ENCODE measurements at places on chromosomes 16 and 17. TPM values are rescaled to one million over a fixed set of nuclear protein-coding genes. Genes with fewer than 3 reads are reported as not detected.

DNA sequence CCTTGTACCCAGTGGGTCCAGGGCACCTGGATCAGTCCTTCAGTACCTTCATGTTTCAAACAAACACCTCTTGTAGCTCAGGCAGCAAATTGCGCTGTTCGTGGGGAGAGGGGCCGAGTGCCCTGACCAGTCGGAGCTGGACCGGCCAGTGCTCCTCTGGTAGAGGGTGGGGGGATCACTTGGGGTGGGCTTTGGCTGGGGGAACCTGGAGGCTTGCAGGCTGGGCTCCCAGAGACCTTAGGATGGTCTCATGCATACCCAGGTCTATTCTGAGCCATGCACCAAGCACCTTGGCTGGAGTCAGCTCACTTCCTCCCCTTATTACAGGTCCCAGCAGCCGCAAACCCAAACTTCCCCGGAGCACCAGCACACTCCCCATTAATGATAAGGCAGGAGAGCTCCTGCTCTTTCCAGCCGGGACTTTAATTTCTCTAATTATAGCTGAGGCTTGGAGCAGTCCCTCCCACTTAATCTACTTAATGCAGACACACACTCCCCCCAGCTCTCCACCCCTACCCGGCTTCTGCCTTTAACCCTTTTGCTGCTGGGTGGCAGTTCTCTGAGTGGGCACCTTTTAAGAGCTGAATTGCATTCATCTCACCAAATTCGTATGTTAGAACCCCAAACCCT, 26.3 kb upstream of the MGAT5B start:
- no peak for DNase-seq

DNA sequence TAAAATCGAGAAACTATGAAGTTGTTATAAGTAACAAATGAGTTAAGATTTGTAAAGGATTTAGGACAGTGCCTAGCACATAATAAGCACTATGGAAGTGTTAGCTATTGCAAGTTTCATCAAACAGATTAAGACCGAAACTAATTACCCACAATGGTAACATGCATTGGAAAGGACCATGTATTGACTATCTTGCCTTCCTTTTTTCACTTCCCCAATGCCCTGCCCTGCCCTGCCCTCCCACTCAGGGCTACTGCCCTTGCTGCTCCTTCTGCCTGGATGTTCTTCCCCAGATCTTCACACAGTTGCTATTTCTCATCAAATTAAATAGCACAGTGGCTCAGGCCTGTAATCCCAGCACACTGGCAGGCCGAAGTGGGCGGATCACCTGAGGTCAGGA, 202.1 kb upstream of the PSMD7 start:
- no peak for DNase-seq

- no peak for DNase-seq
Measured at GRCh38 chr17:44315760-44316731, 7.6 kb downstream of the RUNDC3A start.

GRCh38 chr17:46202424-46202823, 9.2 kb upstream of the KANSL1 start:
- no peak for DNase-seq

GRCh38 chr16:67883872-67884261, 818 bp upstream of the NRN1L start:
- DNase-seq: no peak

DNA sequence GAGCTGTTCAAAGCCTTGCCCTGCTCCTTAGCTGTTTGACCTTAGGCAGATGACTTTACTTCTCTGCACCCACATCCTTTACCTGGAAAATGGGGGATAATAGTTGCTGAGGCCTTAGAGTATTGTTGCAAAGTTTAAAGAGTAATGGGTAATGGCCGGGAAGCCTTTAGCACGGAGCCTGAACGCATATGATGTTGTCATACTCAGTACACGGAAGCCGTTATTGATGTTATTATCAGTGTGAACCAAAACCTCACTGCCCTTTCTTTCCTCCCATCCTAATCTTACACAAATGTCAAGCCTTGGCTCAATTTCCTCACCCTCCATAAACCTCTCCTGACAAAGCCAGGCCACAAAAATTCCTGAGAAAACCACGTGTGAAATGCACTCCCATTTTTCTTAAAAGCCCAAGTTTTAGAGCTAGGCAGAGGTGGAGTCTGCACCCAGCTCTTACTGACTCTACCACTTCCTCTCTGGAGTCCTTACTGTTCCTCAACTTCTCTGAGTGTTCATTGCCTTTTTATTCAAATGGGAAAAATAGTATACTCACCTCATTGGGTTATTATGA, 67.3 kb upstream of the CACNG3 start:
- DNase-seq: no peak

DNA sequence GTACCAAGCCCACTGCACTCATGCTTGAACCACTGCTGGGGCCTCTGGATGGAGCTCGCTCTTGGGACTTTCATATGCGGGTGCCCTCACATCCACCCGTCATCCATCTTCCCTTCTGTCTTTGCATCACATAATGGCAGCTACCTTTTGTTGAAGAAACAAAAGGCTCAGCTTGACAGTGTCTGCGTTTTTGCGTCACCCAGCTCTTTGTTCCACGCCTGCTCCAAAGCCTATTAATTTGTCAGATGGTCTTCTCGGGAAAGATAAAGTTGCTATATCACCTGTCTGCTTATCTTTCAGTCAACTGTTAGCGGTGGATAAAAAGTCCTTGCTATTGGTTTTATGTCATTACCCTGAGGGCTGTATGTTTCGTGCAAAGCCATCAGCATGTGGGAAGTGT, 18.1 kb upstream of the BCO1 start:
- no peak for DNase-seq

DNA sequence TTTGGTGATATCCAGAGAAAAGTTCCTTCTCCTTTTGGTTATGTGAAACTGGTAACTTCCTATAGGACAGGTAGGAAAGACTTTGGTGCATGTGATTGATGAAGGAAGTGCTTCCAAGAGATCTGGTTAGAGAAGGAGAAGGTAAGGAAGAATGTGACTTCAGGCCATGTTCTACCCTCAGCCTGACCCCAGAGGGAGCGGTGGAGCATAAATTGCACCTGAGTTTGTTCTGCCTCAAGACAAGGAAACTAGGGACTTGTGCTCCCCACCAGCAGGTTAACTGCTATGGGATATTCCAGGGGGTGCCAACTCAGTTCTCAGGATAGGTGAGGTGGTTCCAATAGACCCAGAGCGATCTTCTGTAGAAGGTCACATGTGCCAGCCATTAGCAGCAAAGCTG, 299.3 kb upstream of the XYLT1 start:
- no peak for DNase-seq

DNA sequence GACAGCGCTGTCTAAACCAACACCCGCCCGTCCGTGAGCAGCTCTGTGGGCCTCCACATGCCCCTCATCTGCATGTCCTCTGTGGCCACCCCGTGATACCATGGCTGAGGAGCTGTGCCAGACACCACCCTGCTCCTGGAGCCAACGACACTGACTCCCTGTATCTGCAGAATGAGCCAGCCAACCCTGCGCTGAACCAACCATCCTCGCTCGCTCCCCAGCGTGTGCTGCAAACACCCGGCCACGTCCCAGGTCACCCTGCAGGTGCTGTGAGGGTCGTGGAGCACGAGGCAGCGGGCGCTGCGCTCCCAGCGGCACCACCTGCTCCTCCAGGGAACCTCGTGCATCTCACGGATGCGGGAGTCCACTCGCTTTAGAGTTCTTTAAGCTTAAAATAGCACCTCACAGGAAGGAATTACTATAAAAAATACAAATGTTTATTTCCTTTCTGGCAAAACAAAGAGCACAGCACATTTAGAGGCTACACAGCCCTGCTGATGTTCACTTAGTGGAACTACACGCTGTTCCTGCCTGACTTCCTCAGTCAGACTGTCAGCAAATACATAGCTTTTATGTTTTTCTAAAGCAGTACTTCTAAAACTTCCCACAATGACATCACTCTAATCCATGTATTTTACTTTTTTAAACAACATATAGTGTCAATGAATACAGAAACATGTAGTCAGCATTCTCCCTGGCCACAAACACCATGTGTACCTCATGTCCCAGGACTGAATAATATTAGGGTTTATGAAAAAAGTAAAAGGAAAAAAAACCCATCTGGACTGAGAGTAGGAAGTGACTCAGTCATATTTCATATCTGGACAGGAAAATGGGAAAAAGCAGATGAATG, 43.5 kb downstream of the MAP1LC3B start:
- peak; percentile 21 for DNase-seq

GRCh38 chr16:2838928-2839327, 8.8 kb downstream of the ZG16B start:
- no peak for DNase-seq

DNA sequence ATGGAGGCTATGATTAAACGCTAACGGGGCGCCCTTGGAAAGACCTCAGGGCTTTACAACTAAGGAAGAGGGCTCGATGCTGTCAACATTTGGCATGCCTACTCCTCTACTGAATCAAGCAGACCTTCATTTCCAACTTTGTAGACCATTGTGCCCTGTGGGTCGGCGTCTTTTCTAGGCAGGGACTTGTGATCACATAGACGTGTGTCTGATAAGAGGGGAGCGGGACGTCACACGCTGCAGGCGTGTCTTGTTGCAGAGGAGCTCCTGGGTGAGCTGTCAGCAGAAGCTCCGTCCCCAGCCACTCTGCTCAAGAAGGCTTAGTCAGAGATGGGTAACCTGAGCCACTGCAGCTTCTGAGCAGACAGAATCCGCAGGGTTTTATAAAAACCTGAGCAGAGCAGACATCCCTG, 2.8 kb downstream of the MAPK8IP3 start:
- DNase-seq: no peak

GRCh38 chr17:37197336-37197735, 178.4 kb upstream of the C17orf78 start:
- DNase-seq: no peak

DNA sequence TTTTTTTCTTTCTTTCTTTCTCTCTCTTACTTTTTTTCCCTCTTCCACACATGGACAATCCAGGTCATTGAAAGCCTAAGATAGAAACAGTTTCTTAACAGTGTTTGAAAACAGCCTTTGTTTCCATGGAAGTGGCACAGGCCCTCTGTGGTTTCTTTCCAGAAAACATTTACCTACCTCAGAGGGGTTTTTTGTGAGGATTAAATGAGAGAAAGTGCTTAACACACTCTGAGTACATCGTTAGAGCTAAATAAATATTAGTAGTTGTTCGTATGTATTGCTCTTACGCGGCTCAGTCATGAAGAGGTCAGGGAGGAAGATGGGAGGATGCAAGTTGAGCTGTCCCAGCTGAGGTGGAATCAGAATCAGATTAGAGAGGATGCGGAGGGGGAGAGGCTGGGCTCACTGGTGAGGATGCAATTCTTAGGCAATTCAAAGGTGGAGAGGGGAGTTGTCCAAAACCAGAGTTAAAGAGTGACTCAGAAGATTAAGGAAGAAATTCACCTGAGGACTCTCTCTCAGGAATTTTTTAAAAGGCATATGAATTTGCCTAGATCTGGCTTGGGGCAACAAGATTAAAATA, 345.4 kb downstream of the PMP22 start:
- DNase-seq: no peak

GRCh38 chr17:4861052-4861451, 27.9 kb downstream of the MINK1 start:
- DNase-seq: no peak

- DNase-seq: no peak
Measured at GRCh38 chr17:28975646-28976045, 24.3 kb upstream of the PHF12 start.

GRCh38 chr17:72184805-72185204, 64.0 kb downstream of the SOX9 start:
- no peak for DNase-seq

- DNase-seq: no peak
Measured at GRCh38 chr17:63113167-63113566, 147.1 kb downstream of the TANC2 start.

GRCh38 chr17:57332501-57332900, 76.2 kb downstream of the MSI2 start:
- DNase-seq: no peak

DNA sequence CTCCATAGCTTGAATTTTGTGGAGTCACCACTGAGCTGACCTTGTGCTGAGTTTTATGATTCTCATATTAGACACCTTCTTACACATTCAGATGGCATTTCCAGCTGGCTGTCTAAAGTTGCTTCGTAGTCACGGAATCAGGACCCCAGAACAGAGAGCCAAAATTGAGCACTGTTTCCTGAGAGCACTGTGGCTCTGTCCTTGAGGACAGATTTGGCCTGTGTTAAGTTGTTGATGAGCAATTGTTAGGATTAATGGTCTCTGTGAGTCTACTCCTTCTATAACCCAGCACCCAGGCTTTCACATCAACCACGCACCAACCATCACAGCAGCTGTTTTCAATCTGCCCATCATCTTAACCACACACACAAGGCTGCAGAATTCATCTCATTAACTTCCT, 277.5 kb upstream of the HSBP1 start:
- no peak for DNase-seq

- DNase-seq: no peak
Measured at GRCh38 chr17:81737947-81738800, 26.1 kb downstream of the SLC25A10 start.

- DNase-seq: no peak
Measured at GRCh38 chr17:7885367-7886226, 3.0 kb upstream of the CHD3 start.

DNA sequence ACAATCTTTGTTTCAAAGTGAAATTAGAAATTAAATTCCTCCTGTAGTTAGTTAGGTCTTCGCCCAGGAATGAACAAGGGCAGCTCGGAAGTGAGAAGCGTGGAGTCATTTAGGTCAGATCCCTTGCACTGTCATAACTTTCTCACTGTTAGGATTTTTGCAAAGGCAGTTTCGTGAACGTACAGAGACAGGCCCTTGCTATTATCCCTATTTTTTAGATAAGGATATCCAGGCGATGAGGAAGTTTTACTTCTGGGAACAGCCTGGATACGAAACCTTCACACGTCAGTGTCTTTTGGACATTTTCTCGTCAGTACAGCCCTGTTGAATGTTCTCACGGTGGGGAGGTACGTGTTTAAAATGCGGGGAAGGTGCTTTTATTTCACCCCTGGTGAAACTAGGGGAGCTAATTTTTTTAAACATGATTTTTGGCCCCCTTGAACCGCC, 318 bp upstream of the RBL2 start:
- no peak for DNase-seq

DNA sequence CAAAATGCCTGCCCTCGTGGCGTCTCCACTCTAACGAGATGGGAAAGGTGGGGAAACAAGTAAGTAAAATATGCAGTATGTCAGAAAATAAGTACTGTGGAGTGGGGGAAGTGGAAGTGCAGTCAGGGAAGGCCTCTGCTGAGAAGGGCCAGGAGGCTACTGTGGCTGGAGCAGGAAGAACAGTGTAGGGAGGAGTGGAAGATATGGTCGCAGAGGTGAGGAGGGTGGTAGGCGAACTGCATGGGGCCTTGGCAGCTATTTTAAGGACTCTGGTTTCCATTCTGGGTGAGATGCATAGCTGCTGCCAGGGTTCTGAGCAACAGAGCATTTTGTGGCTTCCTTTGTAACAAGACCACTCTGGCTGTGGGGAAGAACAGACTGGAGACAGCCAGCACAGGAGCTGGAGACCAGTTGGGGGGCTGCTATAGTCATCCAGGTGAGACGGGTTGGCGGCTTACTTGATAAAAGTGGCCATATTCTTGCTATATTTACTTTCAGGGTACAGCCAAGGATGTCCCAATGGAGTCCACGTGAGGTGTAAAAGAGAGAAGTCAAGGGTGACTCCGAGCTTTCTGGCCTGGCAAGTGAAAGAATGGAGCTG, 42.6 kb downstream of the CYTH1 start:
- no peak for DNase-seq

- peak; percentile 25 for DNase-seq
Measured at GRCh38 chr16:58243528-58244004, 45.7 kb upstream of the CSNK2A2 start.

The INCA1 gene
- 0.21 TPM for polyA plus RNA-seq

The TBC1D3G gene
- polyA plus RNA-seq: not detected

The MRPS34 gene
- 74.3 TPM for polyA plus RNA-seq

The ACE gene
- polyA plus RNA-seq: 0.05 TPM

The SLC6A4 gene
- polyA plus RNA-seq: 0.01 TPM

The BLMH gene
- 1.7 TPM for polyA plus RNA-seq

The RPGRIP1L gene
- 7.8 TPM for polyA plus RNA-seq

The NEK8 gene
- 4.3 TPM for polyA plus RNA-seq

The SYT17 gene
- polyA plus RNA-seq: not detected

The KCNH4 gene
- not detected for polyA plus RNA-seq
